Brain microvascular endothelial cell (primary cell): ENCODE measurements at places on chromosomes 11 and 22.

DNA sequence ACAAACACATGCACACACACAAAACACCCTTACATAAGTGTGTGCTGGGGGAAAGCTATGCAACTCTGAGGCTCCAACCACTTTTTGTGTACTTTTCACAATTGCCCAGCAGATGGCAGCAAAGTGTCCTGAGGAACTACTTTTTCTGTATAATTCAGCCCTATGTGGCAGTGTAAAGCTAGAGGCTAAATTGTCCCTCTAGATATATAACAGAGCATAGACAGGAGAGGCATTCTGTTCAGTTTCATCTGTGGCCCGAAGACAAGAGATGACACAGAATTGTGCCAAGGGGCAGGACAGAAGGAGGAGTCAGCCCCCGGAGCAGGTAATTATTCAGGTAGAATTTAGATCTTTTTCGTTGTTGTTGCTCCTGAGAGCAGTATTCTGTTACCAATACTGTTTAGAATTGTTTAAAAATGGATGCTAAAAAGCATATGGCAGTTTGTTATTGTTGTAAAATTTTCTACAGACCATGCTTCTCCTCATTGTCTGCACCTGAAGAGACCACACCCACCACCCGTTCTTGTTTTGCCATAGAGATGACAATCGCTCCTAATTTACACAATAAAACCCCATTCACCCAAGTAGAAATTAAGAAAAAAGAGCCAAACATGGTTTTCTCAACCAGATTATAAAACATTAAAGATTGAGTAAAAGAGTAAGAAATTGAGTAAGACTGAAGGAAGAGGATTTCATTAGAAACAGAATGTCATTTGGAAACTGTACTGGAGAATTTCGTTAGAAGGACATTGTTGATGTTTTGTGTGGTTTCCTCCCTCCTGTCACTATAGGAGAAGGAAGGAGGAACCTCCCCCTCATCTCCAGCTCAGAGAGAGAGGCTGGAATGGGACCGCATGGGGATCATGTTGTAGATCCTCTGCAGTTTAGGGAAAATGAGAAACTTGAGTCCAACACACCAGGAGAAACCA, 14.5 kb upstream of the MS4A7 start:
- peak; percentile 59 for DNase-seq

GRCh38 chr11:129595038-129595962, 219.7 kb downstream of the BARX2 start:
- no peak for DNase-seq

- DNase-seq: no peak
These were observed 76.7 kb downstream of the PHF21A start for GRCh38 chr11:46044601-46045000.

DNA sequence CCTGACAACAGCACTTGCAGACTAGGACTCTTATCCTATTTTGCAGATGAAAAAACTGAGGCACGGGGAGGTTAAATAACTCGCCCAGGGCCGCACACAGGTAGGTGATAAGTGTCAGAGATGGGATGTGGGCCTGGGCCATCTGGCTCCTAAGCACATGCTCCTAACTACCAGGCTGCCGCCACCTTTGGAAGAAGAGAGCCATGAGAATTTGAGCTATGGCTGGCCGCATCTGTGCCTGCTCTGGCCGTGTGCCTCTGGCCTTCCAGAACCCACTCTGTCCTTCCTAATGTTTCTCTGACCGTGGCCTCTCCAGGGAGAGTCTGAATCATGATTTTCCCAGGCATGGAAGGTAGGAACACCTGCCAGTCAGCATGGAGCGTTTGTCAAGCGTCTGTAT, 15.3 kb upstream of the IL2RB start:
- DNase-seq: no peak

DNA sequence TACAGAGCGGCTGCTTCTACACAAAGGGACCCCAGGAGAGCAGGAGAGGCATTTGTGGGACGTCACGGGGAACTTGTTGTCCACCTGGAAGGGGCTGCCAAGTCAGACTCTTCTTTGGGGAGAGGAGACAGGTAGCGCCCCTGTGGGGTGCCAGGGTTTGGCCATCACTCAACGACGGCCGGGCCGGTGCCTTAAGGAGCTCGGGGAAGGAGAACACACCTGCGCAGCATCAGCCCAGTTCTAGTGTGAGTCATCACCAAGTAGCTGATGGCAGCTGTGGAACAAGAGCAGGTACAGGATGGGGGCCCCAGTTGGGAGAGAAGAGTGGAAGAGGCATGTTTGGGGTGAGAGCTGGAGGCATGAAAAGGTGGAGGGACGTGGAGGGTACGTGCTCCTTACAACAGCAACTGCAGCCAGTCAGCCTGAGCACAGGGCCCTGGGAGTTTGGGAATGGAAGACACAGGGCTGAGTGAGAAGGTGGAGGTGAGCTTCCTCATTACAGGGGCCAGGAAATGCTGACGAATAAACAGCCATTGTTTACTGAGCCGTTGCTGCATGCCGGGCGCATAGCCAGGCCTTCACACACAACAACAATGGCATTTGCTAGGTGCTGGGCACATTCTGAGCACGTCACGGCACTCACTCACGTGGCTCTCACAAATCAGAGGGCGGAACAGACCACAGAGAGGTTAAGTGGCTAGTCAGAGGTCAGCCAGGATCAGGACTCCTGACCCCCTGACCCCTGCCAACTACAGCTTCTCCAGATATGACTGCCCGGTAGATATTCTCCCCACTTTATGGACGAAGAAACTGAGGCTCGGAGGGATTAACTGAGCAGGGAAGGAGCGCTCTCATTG, 29.1 kb upstream of the TP53I11 start:
- DNase-seq: no peak

- no peak for DNase-seq
These were observed 30.6 kb upstream of the PIK3C2A start for GRCh38 chr11:17238377-17238776.

DNA sequence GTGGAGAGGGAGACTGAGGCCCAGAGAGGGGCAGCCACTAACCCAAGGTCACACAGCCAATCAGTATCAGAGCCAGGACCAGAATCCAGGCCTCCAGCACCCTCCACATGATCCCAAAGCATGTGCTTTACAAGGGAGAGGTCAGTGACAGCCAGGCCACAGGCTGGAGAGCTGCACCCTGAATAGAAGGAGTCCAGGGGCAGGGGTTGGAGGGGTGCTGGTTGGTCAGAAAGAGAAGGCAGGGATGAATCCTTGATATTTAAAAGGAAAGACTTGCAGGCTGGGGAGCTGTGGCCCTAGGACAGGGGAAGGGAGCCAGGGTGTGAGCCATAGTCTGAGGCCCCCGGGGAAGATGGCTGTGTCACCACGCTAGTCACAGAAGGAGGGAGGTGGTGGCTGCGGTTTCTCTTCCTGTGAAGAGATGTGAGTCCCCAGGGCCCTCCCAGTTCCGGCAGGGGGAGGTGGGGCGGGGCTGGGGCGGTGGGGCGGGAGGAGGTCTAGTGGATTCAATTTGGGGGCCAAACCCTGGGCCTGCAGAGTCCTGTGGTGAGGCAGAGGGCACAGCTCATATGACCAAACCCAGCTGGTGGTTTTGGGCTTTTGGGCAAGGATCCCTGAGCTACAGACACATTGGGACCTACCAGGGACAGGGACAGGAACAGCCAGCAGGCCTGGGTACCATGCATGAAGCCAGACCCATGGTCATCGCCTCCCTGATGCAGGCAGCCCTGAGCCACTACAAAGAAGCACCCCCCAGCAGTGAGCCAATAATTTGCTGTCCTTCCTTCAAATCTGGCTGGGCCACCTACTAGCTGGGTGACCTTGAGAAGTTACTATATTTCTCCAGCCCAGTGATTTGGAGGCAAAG, 14.0 kb downstream of the RAC2 start:
- DNase-seq: peak; percentile 43

GRCh38 chr22:37623075-37624016, 14.7 kb downstream of the GGA1 start:
- DNase-seq: no peak

- DNase-seq: no peak
These were observed 15.5 kb downstream of the TREH start for GRCh38 chr11:118663902-118664301.

- no peak for DNase-seq
These were observed 117.2 kb upstream of the NAV2 start for GRCh38 chr11:19595499-19595839.

- no peak for DNase-seq
These were observed 2.1 kb downstream of the SYT9 start for GRCh38 chr11:7253800-7254199.

DNA sequence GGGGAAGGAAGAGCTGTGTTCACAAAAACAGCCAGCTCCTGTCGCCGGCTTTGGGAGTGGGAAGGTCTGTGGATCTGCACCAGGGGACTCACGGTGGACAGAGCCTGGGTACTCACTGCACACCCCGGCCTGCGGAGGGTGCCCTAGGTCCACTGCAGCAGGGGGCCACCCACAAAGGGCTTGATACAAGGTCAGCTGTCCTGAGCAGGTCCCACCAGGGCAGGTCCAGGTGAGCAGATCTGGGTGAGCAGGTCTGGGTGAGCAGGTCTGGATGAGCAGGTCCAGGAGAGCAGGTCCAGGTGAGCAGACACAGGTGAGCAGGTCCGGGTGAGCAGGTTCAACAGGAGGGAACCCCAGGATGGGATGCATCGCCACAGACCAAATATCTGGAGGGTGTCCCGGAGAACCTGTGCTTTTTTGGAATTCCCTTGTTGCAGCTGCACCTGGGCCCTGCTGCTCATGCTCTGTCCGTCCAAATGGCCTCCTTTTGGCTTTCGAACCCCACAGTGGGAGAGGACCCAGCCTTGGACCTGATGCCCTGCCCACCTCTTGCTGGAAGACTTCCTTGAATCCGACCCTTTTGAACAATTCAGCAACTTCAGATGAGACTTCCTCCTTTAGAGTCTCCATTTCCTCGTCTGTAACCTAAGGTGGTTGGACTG, 485.3 kb downstream of the TBC1D22A start:
- DNase-seq: no peak

DNA sequence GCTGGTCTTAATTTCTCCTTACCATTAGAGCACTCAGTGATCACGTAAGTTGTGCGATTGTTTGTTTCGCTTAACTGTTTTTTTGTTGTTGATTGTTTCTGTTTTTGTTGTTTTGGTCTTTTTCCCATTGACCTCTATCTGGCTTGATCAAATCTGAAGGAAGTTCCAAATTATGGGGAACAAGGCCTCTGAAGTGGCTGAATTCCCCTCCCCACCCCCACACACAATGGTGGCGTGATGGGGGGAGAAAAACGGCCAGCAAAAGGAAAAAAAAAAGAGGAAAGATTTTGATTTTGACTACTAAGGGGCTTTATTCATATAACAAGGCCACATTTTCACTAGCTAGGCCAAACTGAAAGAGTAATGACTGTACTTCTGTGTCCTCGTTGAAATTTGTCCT, 53.6 kb downstream of the OSBPL5 start:
- DNase-seq: no peak

GRCh38 chr11:66937193-66937733, 20.9 kb downstream of the PC start:
- DNase-seq: no peak

GRCh38 chr11:7949934-7950333, 8.4 kb upstream of the OR10A3 start:
- no peak for DNase-seq

- no peak for DNase-seq
These were observed 217.3 kb upstream of the MTNR1B start for GRCh38 chr11:92752122-92752521.

DNA sequence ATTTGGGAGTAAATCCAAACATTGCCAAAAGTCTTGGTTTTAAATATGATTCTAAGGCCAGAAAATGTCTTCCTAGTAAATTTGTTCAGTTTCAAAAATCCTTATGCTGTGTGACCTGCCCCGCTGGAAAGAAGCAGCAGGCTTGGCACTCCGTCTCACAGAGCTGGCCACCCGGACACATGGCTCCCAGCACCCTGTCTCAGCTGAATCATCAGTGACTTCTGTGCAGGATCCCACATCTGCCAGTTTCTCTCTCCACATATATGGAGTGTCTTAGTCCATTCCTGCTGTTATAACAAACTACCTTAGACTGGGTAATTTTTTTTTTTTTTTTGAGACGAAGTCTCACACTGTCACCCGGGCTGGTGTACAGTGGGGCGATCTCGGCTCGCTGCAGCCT, 356.7 kb downstream of the TBC1D22A start:
- no peak for DNase-seq

GRCh38 chr11:28965819-28966218, 857.6 kb downstream of the METTL15 start:
- DNase-seq: no peak

- peak; percentile 21 for DNase-seq
These were observed 131.9 kb downstream of the WNT11 start for GRCh38 chr11:76074148-76075095.

DNA sequence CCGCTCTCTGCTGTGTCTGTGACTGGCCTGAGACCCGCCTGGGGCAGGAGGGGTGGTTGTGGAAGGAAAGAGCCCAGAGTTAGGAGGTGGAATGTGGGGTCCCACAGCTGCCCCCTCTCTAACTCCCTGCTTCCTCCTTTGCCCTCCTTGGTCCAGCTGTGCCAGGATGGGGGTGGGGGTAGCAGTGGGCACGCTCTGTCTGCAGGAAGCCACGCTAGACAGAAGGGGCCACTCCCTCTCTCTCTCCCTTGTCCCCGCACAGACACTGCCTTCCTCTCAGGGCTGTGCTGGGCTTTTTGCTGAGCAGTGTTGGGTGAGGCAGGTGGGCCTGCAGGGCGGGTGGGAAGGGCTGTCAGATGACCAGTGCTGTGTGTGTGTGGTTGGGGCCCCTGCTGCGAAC, 2.0 kb upstream of the SOX10 start:
- DNase-seq: no peak

DNA sequence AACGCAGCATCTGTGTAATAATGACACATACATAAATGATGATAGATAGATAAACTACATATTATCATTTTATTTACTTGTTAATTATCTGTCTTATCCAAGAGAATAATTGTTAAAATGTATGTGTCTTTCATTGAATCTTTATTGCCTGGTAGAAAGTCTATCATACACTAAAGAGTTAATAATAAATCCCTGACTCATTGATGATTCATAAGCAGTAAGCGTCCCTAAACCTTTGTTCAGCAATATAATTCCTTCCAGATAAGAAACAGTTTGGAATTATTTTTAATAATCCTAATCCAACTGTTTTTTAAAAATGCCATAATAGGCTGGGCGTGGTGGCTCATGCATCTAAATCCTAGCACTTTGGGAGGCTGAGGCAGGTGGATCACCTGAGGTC, 655.6 kb upstream of the CNTN5 start:
- no peak for DNase-seq

DNA sequence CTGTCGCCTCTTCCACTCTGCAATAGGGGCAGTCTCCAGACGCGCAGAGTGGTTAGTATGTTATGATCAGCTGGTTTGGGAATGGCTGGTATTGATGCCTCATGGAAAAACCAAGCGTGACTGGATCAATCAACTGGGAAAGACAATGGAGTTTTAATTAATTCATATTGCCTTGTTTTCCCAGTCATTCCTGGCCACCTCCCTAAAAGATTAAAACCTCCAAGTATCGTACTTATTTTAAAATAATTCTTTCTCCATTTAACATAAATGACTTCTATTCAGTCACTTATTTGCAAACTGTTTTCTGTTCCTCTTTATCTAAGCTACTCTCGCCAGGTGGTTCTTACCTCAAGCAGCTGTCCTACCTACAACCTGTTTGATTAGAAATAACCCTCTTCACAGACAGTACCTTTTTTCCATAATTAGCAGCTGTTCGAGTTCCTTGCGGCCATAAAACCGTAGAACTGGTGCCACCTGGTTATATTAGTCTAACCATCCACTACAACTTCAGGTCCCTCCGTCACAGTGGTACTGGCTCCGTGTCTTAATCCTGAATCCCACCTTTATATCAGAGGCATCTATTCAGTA, 898 bp downstream of the ZNF215 start:
- no peak for DNase-seq

- DNase-seq: no peak
These were observed 841.8 kb upstream of the TENM4 start for GRCh38 chr11:80282643-80283042.

GRCh38 chr11:119087123-119087522, 2.4 kb downstream of the HMBS start:
- DNase-seq: no peak

- peak; percentile 28 for DNase-seq
These were observed 24.7 kb downstream of the RCOR2 start for GRCh38 chr11:63892228-63892627.
